NCI-H226 (cell line): ENCODE measurements at places on chromosomes 13 and 19.
A peak's percentile ranks its signal among the peaks of the same experiment; 100 is the strongest.

DNA sequence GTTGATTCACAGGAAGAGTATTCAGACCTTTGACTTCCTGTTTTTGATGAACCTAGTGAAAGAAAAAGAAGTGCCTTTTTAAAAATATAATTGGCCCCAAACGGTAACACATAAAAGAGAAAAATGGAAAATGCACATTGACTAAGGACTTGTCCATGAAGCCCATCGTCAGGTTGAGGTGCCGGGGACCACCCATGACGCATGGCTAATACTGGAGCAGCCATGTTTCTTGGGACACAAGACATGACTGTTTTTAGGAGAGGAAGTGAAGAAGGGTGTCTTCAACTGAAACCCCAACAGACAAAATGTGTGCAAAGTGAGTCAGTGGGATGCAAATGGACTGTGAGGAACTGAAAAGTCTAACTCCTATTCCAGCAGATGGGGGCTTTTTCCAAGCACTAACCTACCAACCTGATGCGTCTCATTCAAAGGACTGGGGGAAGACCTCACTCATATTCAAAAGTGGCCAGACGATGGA, 459.4 kb downstream of the FOXO1 start:
- no peak for DNase-seq

- no peak for DNase-seq
Measured at GRCh38 chr19:35169221-35169995, 14.9 kb downstream of the FXYD5 start.

DNA sequence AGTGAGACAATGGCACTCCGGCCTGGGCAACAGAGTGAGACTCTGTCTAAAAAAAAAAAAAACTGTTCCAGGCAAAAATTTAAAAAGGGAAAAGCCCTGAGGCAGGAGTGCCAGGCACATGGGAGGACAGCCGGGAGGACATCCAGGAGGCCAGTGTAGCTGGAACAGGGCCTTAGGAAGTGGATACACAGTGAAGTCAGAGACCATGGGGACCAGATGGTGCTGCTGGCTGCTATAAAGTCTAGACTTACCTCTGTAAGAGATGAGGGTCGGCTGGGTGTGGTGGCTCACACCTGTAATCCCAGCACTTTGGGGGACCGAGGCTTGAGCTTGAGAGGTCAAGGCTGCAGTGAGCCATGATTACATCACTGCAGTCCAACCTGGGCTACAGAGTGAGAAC, 15.0 kb downstream of the HAS1 start:
- no peak for DNase-seq

DNA sequence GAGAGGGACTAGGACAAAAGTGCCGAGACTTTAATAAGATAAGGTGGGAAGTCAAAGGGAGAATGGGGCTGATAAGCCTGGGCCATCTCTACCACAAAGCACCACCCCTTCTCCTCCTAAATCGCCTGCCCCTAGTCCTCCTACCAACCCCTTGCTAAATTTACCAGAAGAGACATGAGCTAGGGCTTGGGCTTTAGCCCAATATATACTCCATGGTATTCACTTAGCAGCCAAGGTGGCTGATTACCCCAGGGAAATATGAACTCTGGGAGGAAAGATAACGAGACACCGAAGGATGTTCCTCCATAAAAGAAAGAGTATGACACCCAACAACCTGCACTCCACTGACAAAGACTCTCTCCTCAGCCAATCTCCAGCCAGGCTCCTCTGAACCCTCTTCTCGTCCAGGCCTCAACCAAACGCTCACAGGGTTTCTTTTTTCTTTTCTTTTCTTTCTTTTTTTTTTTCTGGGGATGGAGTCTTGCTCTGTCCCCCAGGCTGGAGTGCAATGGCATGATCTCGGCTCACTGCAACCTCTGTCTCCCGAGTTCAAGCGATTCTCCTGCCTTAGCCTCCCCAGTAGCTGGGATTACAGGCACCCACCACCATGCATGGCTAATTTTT, 610.2 kb downstream of the UQCRFS1 start:
- no peak for DNase-seq

GRCh38 chr13:112806739-112807652, 117.2 kb downstream of the ATP11A start:
- no peak for DNase-seq

GRCh38 chr19:11767633-11768133, 883 bp downstream of the ZNF441 start:
- DNase-seq, result no peak

GRCh38 chr13:49935171-49936074, 717 bp downstream of the SPRYD7 start:
- peak; percentile 77 for DNase-seq

- DNase-seq, result no peak
Measured at GRCh38 chr19:15194938-15195337, 5.9 kb downstream of the NOTCH3 start.

GRCh38 chr13:110354123-110354627, 47.1 kb downstream of the COL4A2 start:
- DNase-seq, result no peak
